Hematopoietic multipotent progenitor cell treated with erythropoietin and hydrocortisone succinate and interleukin-3 and kit ligand, for 6 days (in vitro differentiated cells): ENCODE measurements at places on chromosomes 5 and 9.

DNA sequence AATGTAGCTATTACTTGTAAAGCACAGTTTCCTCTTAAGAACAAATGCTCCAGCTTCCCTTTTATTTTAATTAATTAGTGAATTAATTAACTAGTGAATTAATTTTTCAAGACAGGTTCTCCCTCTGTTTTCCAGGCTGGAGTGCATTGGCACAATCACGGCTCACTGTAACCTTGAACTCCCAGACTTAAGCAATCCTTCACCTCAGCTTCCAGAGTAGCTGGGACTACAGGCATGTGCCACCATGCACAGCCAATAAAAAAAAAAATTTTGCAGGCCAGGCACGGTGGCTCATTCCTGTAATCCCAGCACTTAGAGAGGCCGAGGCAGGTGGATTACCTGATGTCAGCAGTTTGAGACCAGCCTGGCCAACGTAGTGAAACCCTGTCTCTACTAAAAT, 44.1 kb downstream of the FCHO2 start:
- DNase-seq = no peak

GRCh38 chr5:77006124-77006523, 24.1 kb upstream of the AGGF1 start:
- DNase-seq = no peak

GRCh38 chr9:98789483-98790133, 6.7 kb downstream of the ANKS6 start:
- DNase-seq = no peak

GRCh38 chr5:126808521-126808988, 31.6 kb downstream of the LMNB1 start:
- DNase-seq = peak; percentile 77

DNA sequence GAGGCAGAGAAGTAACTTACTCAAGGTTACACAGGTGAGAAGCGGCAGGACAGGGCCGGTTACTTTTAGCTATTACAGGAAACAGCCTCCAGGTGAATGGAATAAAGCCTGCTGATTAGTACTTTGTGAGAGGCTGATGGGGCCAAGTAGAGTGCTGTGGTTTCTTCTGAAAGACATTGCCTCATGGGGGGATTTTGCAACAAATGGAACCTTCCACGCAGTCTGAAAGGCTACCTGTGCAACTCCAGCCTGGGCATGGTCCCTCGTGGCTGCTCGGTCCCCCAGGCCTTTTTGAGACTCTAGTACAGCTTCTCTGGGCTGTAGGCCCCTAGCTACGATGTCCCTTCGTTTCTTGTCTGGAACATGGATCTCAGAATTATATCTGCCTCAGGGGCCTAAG, 2.0 kb downstream of the TMEM268 start:
- no peak for DNase-seq

DNA sequence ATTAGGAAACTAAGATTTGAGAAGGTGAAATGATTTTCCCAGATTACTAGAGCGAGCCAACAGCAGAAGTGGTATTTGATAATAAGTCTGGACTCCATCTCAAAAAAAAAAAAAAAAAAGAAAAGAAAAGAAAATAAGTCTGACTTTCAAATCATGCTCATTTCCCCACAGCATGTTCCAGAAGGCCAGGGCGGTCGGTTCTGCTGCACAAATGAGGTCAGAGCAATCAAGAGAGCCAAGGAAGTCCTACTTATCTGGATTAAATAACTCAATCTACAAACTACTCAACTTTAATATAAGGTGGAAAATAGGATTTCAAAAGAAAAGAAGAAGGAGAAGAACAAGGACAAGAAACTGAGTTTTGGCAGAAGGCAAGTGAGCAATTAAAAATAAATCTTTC, 130.4 kb upstream of the RASA1 start:
- no peak for DNase-seq

DNA sequence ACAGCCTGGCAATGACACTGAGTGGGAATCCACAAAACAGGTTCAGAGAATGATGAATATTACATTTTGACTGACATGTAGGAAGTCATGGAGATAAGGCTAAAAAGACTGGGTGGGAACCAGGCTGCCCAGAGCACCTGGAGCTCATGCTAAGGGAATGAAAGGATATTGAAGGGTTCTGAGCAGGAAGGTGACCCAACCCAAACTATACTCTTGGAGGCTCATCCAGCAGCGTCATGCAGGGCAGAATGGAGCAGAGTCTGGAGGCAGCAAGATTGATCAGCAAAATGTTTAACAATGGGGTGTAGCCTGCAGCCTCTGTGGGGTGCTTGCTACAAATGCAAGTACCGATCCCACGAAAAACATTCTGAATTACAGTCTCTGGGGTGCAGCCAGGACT, 120.2 kb downstream of the PSD2 start:
- no peak for DNase-seq

GRCh38 chr5:149636861-149637246, 55.6 kb downstream of the ARHGEF37 start:
- DNase-seq = peak; percentile 86

- peak; percentile 47 for DNase-seq
Measured at GRCh38 chr9:121160025-121160424, 41.6 kb downstream of the RAB14 start.

DNA sequence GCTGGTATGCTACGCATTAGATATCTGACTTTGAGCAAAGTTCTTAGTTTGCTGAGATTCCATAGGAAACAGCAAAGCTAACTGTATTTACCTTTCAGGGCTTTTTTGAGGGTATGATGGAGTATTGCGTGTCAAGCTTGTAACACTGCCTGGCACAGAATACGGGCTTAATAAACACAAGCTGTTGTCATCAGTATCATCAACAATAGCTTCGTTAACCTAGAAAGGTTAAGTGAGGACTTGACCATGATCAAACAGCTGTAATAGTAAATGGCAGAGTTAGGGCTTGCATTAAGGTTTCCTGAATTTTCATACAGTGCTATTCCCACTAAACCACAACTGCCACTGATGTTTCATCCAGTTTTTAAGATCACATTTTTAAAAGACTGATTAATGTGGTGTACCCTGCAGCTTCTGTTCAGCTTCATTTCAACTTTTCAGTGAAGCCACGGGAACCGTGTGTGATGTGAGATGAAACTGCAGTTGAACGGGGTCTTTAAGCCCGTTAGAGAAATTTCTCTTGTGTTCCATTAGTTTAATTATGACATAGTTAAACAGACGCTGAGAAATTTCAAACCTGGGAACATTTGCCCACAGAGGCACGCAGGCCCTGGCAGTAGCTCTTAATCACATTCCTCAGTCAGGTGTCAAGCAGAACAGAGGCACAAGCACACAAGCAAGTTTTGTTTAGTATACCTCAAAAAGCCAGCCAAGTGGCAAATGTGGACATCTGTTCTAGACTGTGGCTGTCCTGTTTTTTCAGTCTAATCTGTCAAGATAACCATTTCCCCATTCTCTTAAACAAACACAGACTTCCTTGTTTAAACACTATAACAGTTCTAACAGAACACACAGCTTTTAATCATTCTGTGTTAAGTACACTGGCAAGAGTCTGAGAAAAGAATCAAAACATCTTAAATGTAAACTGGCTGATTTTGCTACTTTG, 147.1 kb downstream of the ZNF608 start:
- DNase-seq = peak; percentile 54

DNA sequence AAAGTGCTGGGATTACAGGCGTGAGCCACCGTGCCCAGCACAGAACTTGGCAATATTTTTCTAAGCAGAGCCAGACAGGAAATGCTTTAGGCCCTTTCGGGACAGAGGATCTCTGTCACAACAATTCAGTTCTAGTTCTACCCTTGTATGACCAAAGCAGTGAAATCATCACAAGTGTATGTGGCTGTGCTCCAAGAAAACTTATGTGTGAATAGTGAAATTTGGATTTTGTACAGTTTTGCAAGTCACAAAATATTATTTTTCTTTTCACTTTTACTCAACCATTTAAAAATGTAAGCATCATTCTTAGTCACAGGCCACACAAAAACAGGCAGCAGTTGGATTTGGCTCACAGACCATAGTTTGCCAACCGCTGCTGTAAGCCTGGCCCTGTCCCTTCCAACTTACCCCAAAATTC, 20.4 kb upstream of the PRUNE2 start:
- DNase-seq = no peak

DNA sequence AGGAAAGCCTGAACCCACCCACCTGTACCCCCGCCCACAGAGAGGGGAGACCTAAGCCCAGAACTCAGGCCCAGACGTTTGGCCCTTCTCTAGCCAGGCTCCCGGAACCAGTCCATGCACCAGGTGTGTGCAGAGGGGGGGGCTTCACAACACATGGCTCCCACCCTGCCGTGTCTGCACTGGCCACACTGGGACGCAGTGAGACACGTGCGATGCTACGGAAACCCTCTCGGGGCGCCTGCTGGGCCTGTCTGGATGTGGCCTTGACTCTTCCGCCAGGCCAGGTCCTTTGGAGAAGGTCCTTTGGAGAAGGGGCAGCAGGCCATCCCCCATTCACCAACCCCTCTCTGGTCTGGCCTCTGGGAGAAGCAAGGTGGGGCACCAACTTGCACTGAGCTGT, 58.4 kb upstream of the SARDH start:
- no peak for DNase-seq

- no peak for DNase-seq
Measured at GRCh38 chr5:168755548-168756093, 176.5 kb upstream of the PANK3 start.

GRCh38 chr5:112109331-112110007, 309.6 kb downstream of the EPB41L4A start:
- no peak for DNase-seq

GRCh38 chr9:14899815-14900193, 10.4 kb downstream of the FREM1 start:
- no peak for DNase-seq

DNA sequence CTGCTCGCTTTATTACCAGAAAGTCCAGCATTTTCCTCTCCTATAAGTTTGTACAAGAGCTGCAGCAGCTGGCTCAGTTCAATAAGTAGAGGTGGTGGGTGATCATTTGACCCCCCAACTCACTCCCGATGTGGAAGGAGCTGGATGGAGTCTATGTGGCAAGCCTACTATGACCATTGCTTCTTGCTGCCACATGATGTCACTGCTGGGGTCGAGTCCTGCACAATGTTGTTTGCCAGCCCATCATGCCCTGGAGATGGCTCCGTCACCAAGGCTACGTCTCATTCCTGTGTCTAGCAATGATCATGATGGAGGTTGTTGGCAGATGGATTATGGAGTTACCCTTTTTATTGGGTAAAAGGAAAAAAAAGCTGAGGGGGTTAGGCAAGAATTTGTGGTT, 266.3 kb downstream of the PSAT1 start:
- no peak for DNase-seq
